BJ (cell line): ENCODE measurements at places on chromosomes 16 and 17.

DNA sequence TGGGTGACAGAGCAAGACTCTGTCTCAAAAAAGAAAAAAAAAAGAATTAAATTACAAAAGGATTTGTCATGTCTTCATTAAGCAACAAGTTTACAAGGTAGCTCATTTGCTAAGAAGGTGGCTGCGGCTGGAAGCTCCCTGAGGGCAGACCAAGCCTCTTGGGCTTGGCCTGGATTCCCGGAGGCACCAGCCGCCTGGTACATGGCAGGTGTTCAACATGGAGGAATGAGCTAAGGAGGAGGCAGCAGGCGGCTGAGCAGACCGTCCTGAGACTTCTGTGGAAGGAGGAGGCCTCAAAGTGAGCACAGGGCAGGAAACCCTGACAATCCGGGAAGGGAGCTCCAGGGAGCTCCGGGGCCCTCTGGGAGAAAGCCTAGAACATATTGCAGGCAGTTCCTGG, 3.2 kb upstream of the MYLK3 start:
- DNase-seq = no peak

- no peak for DNase-seq
Measured at GRCh38 chr16:27691721-27692120, 141.8 kb downstream of the KATNIP start.

DNA sequence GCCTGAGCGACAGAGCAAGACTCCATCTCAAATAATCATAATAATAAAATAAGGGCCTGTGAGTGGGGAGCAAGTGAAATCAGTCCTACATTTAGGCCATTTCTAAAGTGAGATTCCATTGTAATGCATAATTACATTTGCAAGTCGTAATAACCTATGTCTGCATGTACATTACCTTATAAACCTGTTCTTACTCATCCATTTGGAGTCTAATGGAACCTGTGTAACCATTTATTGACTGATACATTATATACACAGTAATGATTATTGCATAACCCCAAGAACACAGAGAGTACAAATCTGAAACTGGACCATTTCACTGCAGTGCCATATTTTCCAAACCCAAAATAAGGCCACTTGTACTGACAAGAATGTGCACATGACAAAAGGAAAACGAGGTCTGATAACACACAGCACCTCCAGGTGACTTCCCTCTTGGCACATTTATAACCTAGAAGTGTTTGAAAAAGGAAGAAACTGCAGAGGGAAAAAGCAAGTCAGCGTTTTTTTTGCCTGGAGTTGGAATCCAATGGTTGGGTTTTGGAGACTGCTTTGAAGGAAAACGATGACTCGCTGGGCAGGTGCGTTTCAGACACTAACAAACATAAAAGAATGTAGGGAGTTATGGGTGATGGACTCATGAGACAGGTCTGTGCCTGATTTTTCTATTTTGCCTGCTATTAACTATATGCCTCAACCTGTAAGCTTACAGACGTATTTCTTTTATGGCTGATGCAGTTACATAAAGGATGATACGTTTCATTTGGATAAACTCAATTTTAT, 63.6 kb upstream of the KIFC3 start:
- no peak for DNase-seq

DNA sequence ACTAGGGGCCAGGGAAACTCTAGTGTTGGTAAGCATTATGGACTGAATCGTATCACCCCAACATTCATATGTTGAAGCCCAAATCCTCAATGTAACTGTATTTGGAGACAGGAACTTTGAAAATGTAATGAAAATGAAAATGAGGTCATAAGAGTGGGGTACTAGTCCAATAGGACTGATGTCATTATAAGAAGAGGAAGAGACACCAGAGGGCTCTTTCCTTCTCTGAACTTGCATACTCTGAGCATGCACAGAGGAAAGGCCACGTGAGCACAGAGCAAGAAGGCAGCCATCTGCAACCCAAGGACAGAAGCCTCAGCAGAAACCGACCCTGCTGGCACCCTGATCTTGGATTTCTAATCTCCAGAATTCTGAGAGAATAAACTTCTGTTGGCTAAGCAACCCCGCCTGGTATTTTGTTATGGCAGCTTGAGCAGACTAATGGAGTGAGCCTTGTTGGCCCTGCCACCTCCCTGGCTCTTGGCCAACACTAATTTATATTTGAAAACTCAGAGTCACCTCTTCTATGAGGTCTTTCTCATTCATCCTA, 273.4 kb downstream of the NTN1 start:
- DNase-seq = no peak

GRCh38 chr16:55475919-55476318, 3.1 kb upstream of the MMP2 start:
- DNase-seq = no peak

DNA sequence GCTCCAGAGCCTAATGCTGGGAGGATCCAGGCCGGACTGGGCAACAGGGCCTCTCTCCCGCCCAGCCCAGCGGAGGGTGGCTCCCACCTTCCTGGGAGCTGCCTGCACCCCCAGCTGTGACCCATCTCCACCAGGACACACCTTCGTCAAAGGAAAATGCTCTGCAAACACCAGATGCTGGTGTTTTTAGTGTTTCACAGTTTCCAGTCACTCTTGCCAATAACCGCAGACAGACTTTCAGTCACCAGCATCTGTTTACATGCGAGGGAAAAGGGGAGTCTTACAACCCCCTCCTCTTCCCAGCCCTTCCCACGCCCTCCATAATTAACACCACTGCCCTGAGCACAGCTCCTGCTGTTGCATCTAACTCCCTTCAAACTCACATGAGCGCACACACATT, 25.3 kb downstream of the KLHDC4 start:
- DNase-seq = no peak

DNA sequence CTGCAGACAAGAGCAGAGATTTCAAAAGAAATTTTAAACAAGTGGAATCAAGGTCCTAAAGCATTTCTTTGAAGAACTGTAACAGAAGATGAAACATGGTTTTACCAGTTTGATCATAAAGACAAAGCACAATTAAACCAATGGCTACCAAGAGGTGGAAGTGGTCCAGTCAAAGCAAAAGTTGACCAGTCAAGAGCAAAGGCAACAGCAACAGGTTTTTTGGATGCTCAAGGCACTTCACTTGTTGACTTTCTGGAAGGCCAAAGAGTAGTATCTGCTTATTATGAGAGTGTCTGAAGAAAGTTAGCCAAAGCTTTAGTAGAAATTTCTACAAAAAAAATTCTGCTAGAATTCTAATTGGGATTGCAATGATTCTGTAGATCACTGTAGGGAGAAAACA, 5.3 kb downstream of the DDX52 start:
- no peak for DNase-seq

DNA sequence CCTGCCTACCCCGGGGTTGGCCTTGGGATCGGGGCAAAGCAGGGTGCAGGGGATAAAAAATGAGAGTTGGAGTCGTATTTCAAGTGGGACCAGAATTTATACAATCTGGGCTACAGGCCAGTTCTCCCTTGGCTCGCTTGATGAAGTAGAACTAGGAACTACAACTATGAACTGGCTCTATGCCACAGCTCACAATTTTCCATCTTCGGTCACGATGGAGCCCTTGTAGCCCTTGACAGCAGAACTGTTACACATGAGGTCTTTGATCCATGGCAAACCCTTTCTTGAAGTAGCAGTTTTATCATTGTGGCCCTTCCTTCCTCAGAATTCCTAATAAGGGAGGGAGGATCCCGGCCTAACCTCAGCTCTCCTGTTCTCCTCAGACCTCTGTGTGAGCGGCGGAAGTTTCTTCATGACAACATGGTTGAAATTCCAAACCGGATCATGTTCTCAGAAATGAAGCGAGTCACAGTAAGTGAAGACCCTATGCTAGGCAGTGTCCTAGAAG, 17.1 kb downstream of the LIG3 start:
- no peak for DNase-seq

GRCh38 chr17:39563476-39563875, 44.2 kb downstream of the NEUROD2 start:
- DNase-seq = no peak

- DNase-seq = peak; percentile 97
Measured at GRCh38 chr17:42428141-42428944, 5.3 kb upstream of the CAVIN1 start.
